ENCODE measurements at places on chromosomes 16 and 17.

GRCh38 chr16:50879873-50880695 is 138.2 kb downstream of the CYLD start:
- no peak for DNase-seq

- no peak for DNase-seq
These were observed 80.6 kb downstream of the OR1D5 start for GRCh38 chr17:2982854-2983253.

DNA sequence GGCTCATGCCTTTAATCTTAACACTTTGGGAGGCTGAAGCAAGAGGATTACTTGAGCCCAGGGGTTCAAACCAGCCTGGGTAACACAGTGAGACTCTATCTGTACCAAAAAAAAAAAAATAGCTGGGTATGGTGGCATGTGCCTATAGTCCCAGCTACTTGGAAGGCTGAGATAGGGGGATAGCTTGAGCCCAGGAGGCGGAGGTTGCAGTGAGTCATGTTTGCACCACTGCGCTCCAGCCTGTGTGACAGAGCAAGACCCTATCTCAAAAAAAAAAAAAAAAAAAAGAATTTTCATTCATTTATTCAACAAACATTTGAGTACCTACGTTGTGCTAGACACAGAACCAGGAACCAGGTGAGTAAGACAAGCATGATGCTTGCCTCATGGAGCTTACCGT is 73.6 kb upstream of the MRTFB start:
- no peak for DNase-seq

DNA sequence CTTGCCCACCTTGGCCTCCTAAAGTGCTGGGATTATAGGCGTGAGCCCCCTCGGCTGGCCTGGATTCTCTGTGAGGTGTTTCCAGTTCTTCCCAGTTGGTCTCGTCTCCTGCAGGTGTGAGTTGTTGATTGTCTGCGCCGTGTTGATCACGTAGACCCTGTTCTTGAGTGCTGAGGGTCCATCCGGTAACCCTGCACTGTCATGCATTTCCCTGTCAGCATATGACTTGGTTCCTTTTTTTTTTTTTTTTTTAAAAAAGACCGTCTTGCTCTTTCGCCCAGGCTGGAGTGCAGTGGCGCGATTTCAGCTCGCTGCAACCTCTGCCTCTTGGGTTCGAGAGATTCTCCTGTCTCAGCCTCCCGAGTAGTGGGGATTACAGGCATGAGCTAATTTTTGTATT is 17.3 kb downstream of the MGRN1 start:
- peak; percentile 45 for DNase-seq

- DNase-seq: no peak
These were observed 209.4 kb downstream of the IRX3 start for GRCh38 chr16:54077050-54077821.

- peak; percentile 83 for DNase-seq
These were observed 40.3 kb downstream of the CYB561 start for GRCh38 chr17:63405741-63406261.

DNA sequence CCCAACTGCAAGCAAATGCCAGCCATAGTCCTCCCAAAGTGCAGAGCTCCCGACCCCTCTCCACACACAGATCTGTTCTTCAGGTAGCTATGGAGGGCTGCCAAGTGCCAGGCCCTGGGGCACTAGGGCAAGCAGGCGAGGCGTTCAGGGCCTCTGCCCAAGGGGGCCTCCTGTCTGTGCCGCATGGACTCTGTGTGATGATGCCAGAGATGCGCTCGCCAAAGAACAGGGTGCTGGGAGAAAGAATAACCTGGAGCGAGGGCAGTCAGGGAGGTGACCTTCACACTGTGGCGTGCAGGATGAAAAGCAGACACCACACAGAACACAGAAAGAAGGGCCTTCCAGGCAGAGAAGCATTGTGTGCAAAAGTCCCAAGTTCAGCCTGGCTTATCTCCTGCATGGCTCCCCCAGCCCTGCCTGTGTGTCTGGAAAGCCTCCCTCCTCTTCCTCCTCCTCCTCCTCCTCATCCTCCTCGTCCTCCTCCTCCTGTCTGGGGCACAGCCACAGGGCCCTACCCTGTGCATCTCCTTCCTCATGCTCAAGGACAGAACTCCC is 44.2 kb downstream of the PEMT start:
- no peak for DNase-seq

GRCh38 chr16:9302072-9302471 is 210.6 kb downstream of the HAPSTR1 start:
- DNase-seq: no peak

GRCh38 chr17:72223866-72224291 is 103.1 kb downstream of the SOX9 start:
- DNase-seq: no peak

- DNase-seq: no peak
These were observed 3.4 kb upstream of the ABCC11 start for GRCh38 chr16:48250520-48251278.

- no peak for DNase-seq
These were observed 13.7 kb downstream of the CACNB1 start for GRCh38 chr17:39183720-39184119.

DNA sequence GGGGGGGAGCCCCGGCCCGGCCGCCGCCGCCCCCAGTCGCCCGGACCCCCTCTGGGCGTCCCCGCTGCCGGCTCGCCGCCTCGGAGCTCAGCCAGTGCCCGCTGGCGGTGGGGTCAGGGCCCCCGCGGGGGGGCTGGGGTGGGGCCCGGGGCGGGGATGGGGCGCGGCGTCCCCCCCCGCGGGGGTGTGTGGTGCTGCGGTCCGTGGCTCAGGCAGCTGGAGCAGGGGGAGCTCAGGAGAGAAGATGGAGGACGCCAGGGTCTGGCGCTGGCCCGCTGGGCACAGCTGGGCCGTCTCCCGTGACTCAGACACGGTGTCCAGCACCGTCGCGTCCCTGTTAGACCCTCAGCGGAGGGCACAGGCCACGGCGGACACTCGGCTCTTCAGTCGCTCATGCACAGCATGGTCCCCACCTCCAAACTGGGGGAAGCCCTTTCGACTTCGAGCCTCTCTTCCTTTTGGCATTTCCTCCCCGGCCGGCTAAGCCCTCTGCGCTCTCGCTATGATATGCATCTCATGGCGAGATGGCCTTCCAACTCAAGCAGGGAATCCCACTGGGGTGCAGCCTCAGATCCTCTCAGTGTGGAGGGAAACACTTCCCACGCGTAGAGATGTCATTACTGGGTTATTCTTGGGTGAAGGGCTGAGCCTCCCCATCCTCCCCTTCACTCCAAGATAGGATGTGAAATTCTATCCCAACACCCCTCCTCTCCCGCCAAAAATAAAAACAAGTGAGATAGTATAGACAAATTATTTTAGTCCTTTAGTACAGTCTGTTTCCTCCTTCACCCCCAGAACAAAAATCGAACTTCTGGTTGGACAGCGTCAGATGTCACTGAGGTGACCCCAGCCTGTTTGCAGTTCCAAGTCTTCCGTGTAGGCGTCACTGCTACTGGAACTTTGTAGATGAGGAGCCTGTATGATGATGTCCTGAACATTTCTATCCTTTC is 522 bp upstream of the VEZF1 start:
- DNase-seq: peak; percentile 58

DNA sequence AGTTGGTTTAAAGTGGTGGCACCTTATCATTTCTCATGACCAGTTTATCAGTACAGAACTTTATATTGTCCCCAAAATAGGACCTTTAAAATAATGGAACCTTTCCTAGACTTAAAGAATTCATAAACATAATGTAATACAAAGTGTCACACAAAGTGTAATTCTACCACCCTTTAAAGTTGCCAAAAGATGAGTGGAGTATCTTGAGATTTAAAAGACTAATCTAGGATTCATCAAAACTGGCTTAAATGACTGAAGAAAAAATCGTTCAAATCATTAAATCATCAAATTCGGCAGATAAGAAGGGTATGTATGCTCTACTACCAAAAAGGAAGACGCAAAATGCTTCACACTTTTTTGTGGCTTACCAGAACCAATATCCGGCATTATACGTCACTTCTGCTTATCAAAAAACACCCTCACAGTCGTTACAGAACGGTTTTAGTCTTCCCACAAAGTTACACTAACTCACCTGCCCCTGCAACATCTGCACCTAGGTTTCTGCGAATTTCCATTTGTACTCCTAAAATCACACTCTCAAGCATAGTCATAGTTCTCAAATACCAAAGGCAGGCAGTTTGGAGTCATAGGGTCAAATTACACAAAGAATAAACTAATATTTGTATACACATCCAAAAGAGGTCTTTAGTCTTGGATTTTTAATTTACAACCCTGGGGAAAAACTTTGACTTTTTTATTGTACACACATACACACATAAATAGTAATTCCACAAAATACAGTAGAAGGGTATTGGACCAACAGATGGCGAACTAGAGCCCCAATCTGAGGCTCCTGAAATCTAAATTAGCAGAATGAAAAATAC is 1.4 kb upstream of the KANSL1 start:
- peak; percentile 52 for DNase-seq

DNA sequence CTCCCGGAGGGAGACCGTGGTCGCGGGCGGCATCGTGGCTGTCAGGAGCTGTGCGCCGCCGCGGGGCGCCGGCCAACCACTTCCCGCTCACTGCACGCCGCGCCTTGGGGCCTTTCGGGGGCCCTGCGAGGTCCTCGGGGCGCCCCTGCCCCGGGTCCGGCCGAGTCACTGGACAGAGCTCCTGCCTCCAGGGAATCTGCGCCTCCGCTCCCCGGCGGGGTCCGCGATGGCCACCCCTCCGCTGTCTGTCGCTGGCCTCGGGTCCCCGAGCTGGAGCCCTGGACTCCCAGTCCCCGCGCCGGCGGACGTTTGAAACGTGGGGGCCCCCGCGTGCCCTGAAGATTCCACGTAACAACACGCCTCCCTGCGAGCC is at the start of gene QRICH2:
Gene QRICH2 (minus strand): TSS at position 311 of the 373 bp plus-strand sequence. CDS start 278 bp downstream, at position 33.
- DNase-seq: no peak

DNA sequence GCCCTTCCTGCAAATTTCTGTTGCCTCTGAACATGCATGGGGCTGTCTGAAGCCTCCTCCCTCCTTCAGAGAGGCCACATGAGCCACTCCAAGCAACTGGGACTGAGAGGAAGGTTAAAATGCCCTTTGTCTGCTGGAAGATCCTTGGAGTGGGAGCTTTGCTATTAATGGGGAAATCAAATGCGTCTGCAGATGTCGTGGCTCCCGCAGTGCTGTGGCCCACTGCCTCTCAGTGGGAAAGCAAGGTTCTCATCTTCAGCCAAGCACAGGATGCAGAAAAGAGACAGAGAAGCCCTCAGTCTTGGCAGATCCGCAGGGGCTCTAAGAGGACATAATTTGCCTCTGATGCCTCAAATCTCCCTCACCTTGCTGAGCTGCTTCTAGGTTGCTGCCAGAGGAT is 34.8 kb downstream of the PEMT start:
- DNase-seq: no peak

DNA sequence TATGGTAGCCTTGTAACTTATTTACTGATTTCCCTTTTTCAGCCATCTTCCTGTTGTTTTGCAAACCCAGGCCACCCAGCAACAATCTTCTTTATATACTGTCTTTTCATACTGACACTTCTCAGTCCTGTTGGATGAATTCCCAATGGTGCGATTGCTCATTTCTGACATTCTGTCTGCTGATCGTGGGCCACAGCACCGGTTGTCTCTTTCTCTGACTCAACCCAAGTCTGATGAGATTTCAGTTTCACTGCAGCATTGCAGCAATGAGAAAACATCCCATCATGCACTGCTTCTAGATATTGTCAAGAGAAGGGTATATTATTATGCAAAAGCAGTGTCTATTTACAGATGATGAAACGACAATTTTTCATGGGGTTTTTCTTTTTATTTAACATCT is 349.2 kb upstream of the HSBP1 start:
- DNase-seq: peak; percentile 1

GRCh38 chr16:54144572-54144947 is 142.0 kb downstream of the IRX3 start:
- DNase-seq: no peak

DNA sequence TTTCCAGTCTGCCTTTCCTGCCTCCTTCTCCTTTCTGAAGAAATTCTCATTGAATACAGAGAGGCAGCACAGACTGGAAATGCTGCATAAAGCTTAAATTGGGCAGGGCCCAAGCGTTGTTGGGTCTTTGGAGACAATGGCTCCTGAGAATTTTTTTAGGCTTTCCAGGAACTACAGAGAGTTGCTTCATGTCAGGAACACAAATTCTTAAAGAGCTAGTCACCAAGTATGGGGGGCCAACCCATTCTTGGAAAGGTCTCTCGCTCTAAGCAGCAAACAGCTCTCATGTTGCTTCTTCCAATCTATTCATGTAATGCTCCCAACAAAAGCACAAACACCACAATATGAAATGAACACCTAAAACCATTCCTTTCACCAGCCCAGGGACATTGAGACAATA is 6.9 kb downstream of the HNF1B start:
- no peak for DNase-seq

GRCh38 chr17:50841949-50842354 is 6.6 kb downstream of the WFIKKN2 start:
- peak; percentile 63 for DNase-seq

GRCh38 chr17:53721101-53721500 is 101.6 kb upstream of the KIF2B start:
- DNase-seq: no peak

DNA sequence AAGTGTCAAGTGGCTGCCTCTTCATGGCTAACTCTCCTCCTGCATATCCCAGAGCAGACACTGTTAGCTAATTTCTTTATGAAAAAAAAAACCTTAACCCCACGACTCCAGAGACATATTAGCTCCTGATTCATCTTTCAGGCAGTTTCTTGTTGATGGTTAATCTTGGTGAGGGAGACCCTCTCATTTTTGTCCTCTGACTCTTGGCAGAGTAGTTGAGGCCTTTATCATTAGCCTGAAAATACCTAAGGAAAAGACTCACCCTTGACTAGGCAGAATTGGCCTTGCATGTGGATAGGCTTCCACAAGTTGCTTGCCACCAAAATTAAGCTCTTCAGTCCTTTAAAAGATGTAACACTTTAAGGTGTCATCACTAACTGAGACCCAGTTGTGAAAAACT is 4.0 kb downstream of the CRYBA1 start:
- DNase-seq: no peak

DNA sequence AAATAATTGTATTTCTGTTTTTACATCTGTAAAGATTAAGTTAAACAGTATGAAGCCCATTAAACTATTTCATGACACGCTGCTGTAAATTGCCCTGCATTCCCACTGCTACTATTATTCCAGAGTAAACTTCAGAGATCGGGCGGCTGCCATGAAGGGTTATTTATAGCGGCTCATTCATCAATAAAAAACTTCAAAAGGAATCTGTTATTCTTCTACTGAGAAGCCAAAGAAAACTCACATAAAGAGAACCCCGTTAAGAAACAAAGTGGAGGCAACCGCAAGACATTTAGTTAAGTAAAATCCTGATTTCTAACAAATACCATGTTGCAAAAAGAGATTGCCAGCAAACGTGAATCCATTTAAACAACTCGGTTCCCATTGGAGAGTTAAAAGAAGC is 16.4 kb downstream of the FOXL1 start:
- DNase-seq: no peak

GRCh38 chr16:15650698-15651171 is 690 bp downstream of the NDE1 start:
- no peak for DNase-seq

Measured in inflammatory macrophage treated with lipopolysaccharide for 4 hours (primary cell).